ENCODE measurements at places on chromosomes 5 and 9. TPM values are rescaled to one million over a fixed set of nuclear protein-coding genes. Genes with fewer than 3 reads are reported as not detected.

- peak; percentile 16 for DNase-seq
Measured at GRCh38 chr5:31531543-31531887, 378 bp downstream of the DROSHA start.

DNA sequence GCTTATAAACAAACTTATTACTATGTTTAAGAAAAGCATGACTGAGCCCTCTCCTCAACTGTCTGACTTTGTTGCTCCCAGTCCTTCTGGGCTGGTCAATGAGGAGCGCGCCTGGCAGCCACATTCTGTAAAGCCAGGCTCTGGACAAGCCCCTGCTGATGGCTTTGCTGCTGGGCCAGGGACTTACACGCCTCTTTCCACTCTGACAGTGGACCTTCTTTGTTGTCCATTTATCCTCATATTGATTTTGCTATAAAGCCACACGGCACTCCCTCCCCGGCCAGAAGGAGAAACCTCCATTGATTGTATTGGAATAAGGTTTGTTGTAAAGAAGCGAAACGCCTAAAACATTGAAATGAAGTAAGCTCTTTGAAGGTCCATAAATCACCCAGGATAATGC lies 50.6 kb downstream of the C5orf15 start:
- DNase-seq: no peak

DNA sequence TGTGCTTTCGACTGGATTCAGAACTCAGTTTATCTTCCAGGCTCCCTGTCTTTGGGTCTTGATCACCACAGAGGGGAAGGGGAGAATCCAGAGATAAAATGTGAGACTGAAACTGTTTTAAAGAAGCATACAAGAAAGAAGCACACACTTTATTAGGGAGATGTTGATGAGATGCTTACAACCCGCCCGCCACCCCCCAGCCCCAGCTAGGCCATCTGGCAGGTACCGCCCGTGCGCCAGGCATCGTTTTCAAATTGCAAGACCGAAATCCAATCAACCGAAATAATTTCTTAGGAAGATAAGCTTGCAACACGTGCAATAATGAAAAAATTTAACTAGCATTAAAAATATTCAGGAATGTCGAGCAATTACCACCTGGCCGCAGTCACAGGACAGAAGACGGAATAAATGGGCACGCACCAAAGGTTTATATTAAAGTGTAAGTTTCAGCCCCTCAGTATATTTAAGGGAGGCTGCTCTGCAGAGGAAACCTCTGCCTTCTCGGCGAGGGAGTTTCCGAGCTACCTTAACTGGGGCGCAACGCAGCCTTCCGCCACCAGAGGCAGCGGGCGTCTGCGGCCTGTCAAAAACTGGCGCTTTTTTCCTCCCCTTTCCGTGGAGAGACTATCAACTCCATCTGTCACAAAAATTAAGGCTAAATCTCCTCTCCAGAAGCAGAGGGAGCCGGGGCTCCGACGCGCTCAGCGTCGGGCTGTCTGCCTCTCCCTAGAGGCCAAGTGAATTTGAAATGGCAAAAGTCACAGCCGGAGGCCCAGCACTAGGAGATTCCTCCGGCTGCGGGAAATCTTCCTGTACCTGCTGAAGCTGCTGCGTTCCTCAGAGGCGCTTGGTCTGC lies 996 bp upstream of the GAS1 start:
- DNase-seq: peak; percentile 80

GRCh38 chr5:40413743-40414142 lies 266.0 kb upstream of the PTGER4 start:
- no peak for DNase-seq

- peak; percentile 69 for DNase-seq
Measured at GRCh38 chr5:14183187-14183939, 40.2 kb downstream of the TRIO start.

DNA sequence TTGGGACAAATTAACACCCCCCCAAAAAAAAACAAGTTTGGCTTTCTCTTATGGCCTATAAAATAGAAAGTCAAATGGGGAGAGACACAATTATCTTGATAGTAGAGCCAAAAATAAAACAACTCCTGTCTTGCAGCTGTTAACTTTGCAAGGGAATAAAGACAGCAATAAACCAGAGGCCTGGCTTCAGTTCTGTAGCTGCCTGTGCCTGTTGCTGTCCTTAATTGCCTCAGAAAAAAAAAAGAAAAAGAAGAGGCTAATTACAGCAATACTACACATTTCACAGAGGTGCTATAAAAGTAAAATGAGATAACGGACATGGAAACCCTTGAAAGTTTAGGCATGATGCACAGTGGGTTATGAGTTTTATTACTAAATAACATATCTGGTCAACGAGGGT lies 170.7 kb upstream of the IRX1 start:
- no peak for DNase-seq

- peak; percentile 80 for DNase-seq
Measured at GRCh38 chr5:149217803-149218155, 53.9 kb upstream of the AFAP1L1 start.

GRCh38 chr5:27313549-27313948 lies 275.2 kb upstream of the CDH9 start:
- no peak for DNase-seq

GRCh38 chr5:181114844-181115778 lies 15.9 kb downstream of the OR2V1 start:
- no peak for DNase-seq

GRCh38 chr9:8256880-8257279 lies 457.3 kb upstream of the DMAC1 start:
- no peak for DNase-seq

DNA sequence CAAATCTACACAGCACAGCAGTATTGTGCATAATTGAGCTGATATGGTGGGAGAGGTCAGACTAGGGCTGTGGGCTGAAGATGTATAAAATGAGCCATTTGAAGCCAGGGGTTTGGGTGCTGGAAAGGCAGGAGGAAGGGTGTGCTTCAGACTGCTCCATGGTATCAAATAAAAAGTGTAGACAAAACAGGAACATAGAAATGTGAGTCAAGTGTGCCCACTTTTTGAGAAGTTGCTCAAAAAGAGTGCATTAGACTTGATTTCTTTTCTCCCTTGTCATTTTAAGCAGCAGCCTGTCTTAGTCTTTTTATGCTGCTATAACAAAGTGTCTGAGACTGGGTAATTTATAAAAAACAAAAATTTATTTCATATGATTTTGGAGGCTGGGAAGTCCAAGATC lies 55.8 kb upstream of the ZFAND5 start:
- DNase-seq: no peak

- no peak for DNase-seq
Measured at GRCh38 chr9:133387680-133388079, 11.5 kb downstream of the STKLD1 start.

DNA sequence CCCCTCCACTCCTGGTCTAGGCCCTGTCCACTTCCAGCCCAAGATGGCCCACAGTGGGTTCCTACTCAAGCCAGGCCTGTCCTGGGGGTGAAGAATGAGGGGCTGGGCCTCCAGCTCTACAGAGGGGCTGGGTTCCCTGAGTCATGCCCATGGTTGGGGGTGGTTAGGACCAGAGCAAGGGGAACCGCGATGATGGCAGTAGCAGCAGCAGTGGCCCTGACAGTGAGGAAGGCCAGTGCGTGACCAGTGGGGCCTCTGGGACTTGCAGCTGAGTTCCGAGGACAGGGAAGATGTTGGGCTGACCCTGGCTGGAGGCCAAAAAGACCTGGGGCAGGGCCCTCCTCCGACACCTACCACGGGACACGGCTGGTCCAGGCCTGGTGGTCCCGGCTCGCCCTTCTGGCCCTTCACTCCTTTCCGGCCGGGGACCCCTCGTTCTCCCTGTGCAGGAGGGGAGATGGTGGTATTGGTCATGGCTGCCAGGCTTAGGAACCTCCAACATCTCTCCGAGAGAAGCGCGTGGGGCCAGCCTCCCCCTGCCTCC lies 9.2 kb upstream of the PHYKPL start:
- DNase-seq: peak; percentile 74

- DNase-seq: no peak
Measured at GRCh38 chr5:103145196-103145595, 25.1 kb downstream of the PPIP5K2 start.

DNA sequence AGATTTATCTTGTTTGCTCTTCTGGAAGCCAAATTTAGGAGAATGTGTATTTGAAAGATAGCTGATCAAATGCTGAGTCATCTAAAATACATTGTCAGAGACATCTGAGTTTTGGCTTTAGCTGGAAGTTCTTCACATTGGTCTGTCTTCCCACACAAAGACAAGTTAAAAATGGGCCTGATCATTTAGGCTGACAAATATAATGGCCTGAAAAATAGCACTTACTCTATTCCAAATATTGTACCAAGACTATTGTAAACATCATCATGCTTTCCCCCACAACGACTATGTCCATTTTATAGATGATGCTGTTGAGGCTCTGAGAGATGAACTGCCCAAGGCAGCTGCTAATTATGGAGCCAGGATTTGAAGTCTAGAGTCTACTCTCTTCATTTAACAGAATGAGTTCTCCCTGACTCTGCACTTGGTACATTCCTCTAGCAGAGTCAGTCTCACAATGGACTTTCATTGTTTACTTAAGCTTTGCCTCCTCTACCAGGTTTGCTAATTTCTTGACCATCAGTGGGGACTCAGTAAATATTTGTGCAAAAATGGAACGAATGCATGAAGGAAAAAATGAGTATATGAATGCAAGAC lies 619.4 kb upstream of the KLF4 start:
- no peak for DNase-seq

DNA sequence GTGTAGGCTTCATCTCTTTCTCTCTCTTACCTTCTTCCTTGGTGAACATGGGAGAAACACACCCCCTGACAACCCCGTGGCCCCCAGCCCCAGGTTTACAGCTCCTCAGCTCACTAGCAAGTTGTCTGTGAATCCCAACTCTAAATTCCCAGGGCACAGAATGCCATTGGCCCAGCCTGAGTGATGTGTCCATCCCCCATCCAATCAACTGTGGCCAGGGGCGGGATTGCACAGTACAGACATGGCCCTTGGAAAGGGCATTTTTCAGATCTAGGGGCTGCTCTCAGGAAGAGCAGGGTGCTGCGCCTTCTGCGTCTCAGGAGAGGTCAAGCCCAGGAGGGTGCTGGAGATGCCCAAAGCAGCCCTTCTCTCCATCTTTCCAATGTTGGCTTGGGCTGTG lies 48.2 kb upstream of the ASS1 start:
- no peak for DNase-seq

DNA sequence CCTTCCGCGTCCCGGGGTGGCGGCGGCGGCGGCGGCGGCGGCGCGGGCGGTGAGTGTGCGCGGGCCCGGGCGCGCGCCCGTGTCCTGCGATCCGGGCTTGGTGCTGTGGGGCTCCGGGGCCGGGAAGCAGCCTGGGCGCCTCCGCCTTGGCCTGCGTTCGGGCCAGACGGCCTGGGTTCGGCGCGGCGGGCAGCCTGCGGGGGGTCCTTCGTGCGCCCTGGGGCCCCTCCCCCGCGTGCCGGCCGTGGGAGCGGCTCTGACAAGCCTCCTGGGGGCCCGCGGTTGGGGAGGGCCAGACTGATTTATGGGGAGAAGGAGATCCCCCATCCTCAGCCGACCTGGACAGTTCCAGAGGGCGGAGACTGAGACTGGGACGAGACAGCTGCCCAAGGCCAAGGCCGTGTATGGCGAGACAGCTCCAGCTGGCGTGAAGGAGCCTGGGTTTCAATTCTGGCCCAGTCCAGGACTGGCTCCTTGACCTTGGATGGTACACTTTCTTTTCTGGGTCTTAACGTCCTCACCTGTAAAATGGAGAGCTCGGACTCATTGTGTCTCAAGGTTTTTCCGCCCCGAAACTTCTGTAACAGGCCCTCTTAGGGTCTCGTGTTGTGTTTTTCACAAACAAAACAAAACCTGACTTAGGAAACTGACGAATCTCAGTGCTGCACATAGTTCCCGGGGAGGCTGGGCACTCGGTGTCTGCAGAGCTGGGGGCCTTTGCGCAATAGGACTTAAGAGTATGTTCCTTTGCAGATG lies 603 bp downstream of the TMEM268 start:
- DNase-seq: peak; percentile 81

- DNase-seq: no peak
Measured at GRCh38 chr9:21970800-21971640, 23.2 kb downstream of the CDKN2A start.

DNA sequence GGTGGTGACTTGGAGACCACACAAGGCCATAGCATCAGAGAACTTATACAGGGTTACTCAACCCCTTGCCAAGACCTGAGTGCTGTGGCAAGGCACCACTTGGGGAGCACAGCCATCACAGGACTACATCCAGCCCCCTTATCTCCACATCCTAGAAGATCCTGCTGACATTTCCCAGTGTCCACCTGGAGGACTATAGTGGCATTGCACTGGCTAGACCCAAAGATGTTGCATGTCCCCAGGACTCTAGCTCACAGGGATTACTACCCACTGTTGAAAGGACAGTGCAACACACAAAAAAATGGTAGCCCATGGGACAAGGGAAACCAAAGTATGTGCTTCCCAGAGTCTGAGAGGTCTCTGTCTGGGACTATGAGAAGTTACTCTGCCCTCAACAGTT lies 411.1 kb upstream of the NUDT12 start:
- DNase-seq: no peak

DNA sequence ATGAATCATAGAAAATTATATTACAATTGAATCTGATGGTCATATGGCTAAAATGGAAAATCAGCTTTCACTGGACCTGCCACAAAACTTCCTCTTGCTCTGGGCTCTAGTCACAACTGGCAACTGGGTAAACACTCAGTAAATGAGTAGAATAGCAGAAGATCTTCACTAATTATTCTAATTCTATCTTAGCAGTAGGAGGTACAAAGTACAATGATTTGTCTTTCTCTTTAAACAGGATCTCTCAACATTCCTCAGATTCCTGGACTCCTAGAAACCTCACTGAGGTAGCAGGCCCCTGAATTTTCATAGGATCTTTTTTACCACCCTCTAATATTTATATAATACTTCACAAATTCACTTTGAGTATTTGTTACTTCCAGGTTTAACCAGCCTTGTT lies 239.9 kb upstream of the SMARCA2 start:
- DNase-seq: no peak

DNA sequence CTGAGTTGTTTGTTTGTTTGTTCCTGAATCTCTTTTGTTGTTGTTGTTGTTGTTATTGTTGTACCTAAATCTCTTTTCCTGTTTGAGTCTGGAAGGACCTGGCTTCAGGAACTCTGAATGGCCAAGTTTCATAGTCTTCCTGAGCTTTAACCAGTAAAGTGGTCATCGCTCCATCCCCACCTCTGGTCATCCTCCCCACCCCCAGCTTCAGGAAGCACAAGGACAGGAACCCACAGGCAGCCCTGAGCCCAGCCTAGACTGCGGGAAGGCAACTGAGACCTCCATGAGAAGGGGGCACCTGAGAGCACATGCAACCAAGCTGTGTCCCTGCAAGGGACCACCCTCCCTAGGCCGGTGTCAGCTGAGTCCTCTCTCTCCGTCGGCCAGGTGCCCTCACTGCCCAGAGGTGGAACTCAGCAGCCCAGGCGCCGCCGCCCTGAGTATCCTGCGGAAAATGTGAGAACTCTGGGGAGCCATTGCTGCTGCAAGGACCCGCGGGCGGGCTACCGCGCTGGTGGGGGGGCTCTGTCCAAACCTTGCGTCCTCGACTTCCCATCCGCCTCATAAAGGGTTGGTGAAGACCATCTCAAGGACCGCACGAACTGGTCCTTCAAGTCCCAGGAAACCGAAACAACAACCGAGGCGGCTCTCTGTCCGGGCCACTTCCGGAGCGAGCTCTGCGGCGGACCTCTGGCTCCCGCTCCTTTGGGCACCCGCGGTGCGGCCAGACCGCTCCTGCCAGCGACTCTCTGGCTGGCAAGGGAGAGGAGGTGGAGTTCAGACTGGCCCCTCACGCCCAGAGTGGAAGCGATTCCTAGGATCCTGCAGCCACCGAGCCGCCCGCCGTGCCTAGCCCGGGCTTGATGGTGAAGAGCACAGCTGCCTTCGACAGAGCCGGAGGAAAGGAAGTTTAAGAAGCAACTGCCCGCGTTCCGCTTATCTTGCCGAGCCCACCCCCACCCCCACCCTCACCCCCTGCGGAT lies 4.2 kb downstream of the BARX1 start:
- DNase-seq: peak; percentile 69

TRIM36 gene
- 0.68 TPM for total RNA-seq

PLEKHG4B gene
- not detected for total RNA-seq

PCDHB6 gene
- 0.64 TPM for total RNA-seq

ELOVL7 gene
- total RNA-seq: 0.34 TPM

Data from right cardiac atrium (tissue), 5 donors.